Stimulated activated CD8-positive, alpha-beta memory T cell treated with anti-CD3 and anti-CD28 coated beads, Interleukin-2, amount 100 ng/mL, for 1 hour (primary cell): ENCODE measurements at places on chromosomes 3 and 15.

DNA sequence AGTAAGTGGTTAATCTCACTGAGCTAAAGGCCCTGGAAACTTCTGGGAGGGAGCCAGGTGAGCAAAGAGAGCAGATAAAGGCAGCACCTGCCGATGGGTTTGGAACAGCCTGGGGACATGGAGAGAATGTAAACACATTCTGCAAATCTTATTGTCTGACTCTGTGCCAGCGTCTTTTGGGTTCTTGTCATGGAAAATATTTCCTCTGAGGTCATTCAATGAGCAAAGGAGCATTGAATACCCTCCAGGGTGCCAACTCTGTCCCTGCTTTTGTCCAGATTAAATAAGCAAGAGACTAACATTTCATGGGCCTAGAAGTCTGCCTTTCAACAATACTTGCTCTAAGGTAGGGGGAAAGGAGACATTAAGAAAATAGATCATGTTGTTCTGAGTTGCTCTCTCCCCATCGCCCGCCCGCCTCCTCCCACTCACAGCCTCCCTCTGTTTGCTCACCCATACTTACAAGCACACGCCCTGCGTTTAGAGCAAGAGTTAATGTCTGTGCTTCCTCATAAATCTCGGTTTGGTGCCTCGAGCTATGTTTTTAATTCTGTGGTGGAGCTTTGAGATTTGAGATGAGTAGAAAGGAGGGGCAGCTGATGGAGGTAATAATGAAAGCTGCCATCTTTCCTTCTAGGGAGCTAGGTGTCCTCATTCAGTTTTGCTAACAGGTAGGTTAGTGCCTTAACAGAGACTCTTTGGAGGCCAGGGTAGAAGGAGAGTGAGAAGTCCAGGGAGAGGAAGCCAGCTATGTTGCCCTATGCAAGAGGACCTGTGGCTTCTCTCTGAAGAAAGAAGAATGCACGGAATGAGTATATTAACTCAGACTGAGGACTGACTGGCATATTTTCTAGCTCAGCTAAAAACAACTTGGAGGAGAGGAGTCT is 132.9 kb downstream of the TPRG1 start:
- DNase-seq, result no peak

- no peak for DNase-seq
Observed at GRCh38 chr3:69906351-69906966, 93.1 kb upstream of the SAMMSON start.

- DNase-seq, result no peak
Observed at GRCh38 chr3:73813291-73813690, 188.6 kb upstream of the PDZRN3 start.

- no peak for DNase-seq
Observed at GRCh38 chr15:98983334-98983733, 24.3 kb downstream of the PGPEP1L start.

DNA sequence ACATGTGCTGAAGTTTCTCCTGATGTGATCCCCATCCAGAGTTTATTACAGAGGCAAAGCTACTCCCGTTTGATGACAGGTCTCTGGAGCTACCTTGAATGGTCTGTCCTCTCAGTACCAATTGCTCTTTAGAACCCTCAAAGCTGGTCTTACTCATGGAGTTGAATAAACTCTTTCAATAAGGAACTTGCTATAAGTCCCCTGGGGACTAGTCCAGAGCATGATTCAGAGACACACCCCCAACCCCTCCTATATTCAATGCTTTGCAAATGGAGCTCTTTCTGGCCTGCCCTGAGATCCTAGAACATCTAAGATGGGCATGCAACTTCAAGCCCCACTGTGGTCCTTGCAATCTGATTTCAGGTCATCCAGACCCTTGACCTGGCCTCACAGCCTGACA is 23.9 kb upstream of the TPM1 start:
- no peak for DNase-seq

DNA sequence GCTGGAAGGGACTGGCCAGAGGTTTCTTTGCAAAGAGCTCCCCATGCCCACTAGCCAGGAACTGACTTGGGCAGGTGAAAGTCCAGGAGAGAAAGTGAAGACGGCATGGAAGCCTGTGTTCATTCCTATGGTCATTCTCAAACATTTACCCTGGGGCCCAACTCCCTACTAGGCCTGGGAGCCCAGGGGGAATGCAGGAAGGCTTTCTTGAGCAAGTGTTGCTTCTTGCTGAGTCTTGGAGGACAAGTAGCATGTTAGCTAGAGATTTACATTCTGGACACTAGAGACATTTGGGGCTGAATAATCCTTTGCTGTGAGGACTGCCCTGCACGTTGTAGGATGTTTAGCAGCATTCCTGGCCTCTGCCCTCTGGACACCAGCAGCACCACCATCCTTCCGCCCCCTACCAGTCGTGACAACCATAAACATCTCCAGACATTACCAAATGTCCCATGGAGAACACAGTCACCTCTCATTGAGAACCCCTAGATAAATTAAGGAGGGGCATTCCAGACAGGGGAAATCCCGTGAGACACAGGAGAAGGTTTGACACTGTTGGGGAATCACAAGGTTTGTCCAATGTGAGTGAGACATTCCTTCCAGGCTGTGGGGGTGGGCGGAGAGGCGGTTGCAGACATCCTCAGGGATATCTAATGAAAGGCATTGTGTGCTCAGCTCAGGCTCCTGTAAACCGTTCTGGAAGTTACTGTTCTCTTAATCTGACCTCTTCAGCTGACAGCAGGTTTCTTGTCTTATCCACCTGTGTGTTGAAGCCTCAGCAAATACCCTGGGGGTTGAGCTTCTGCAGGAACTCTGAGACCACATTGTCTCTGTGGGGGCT is 236.2 kb downstream of the TLE3 start:
- DNase-seq, result no peak

GRCh38 chr3:47961036-47961435 is 55.2 kb downstream of the MAP4 start:
- no peak for DNase-seq

DNA sequence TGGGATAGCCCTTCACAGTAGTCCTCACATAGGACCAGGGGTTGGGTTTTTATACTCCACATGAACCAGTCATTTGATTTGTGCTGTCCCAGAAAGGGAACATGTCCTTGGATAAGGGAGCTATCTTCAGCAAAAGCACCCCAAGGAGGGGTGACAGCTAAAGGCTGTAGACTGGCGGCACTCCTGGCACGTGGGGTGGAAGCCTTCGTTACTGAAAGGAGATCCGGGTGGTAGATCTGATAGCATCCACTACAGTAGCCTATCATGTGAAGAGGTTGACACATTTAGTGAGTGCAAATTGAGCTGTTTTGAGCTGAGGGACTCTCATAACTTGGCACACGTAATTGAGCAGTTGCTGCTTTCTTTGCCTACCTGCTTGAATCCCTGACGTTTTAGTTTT is 588.8 kb upstream of the GOLIM4 start:
- DNase-seq, result no peak

GRCh38 chr3:21528291-21528995 is 222.6 kb downstream of the ZNF385D start:
- no peak for DNase-seq

- DNase-seq, result no peak
Observed at GRCh38 chr3:72496051-72496670, 352.1 kb downstream of the SHQ1 start.

GRCh38 chr3:42442640-42443039 is 32.2 kb upstream of the LYZL4 start:
- DNase-seq, result no peak

DNA sequence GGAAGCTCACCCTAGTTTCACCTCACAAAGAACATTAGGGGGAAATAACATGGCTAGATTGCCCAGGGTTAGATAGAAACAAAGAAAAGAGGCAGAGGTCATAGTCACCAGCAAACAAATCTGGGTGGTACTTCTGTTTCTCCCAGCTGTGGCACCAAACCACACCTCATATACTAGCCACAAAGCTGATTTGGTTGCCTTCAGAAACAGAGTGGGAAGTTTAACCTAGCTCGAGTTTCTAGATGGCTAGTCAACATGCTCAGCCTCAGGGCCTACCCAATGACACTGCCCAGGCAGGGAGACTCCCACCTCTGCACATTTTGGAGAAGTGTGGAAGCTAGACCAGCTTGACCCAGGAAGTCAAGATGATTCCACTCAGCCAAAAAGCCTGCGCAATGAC is 174.2 kb downstream of the GABRB3 start:
- DNase-seq, result no peak

GRCh38 chr3:71423151-71423906 is 160.2 kb downstream of the FOXP1 start:
- DNase-seq, result no peak

GRCh38 chr3:156448300-156448699 is 106.6 kb downstream of the SSR3 start:
- no peak for DNase-seq

DNA sequence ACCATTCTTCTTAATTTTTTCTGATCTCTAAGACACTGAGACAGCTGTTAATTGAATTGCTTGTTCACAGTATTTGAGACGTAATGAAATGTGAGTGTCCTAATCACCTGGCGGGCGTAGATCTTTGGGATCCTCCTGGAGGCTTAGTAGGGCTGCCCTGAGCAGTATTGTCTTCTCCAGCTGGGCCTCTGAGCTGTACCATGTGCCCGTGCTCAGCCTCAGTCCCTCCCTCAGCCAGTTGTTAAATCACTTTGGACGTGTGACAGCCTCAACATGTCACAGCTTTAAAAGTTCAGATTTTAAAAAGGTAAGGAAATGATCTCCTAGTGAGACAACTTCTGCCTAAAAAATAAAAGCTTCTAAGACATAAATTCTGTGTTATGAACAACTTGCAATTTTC is 35.5 kb downstream of the IGF1R start:
- DNase-seq, result no peak

GRCh38 chr3:149095487-149095886 is 9.2 kb upstream of the HLTF start:
- DNase-seq, result no peak

DNA sequence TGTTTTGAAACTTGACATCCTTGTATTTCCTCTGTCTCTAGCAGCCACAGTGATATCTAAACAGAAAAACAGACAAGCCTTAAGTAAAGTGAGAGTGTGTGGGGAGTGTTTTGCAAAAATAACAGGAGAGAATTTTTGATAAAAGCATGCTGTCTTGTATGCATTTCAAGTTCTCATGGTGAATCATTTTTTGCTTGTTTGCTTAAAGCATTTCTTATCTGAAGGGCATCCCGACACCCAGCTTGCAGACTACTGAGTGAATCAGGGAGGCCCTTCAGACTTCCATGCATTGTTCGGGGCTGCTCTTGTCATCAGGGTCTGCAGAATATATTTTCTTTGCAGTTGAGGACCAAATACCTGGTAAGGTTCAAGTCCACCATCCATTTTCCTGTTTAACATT is 8.5 kb downstream of the CGNL1 start:
- no peak for DNase-seq

- DNase-seq, result no peak
Observed at GRCh38 chr3:172222478-172223071, 183.2 kb downstream of the FNDC3B start.

GRCh38 chr15:76338486-76339304 is 2.1 kb downstream of the ISL2 start:
- DNase-seq, result no peak

GRCh38 chr15:70217226-70218160 is 119.8 kb upstream of the TLE3 start:
- DNase-seq, result no peak

GRCh38 chr3:158233791-158234190 is 123.9 kb downstream of the RSRC1 start:
- no peak for DNase-seq

DNA sequence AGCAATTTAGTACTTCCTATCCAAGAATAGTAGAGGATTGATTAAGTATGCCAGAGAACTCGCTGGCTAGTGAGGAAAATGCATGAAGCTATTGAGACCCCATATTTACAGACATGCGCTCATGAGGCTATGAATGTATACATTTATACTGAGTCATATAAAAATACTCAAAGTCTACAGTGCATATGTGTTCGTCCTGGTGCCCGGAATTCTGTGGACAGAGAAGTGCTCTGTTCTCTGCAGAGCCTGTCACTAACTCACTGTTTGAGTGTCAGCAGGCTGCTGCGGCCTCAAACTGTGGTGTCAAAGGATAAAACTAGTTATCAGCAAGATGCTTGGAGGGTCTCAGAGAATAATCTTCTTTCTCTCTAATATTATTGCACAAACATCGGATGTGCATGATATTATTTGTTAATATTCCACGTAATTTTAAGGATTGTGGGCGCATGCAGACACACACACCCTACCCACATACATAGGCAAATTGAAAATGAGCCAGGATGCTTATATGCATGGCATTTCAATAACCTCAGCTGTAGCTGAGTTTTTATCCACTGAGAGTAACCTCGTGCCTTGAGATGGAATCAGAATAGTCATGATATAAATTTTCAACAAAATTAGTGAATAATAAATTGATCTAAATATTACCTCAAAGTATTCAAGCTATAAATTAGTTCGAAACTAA is 50.0 kb upstream of the TSC22D2 start:
- DNase-seq, result no peak
